NCI-H345 (cell line): ENCODE measurements at places on chromosomes 11 and 22.

- no peak for DNase-seq
Observed at GRCh38 chr11:34425360-34425759, 13.4 kb upstream of the CAT start.

DNA sequence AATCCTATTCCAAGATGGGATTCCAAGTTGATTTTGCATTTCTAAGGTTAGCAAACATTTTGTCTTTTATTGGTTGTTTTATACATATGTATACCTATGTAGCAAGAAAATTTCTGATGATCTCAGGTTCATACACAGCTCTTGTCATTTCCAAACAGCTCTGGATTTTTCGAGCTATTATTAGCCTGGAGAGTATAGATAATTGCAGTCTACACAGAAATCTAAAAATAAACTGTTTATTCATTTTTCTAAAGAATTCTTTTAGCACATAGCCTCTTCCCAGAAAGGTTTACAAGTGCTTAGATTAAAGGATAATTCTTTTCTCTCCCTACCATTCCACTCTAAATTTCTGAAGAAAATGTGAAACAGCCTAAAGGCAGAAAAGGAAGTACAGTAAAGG is 705.0 kb downstream of the NTM start:
- DNase-seq = no peak

GRCh38 chr22:33579448-33580093 is 340.7 kb downstream of the LARGE1 start:
- peak; percentile 32 for DNase-seq

DNA sequence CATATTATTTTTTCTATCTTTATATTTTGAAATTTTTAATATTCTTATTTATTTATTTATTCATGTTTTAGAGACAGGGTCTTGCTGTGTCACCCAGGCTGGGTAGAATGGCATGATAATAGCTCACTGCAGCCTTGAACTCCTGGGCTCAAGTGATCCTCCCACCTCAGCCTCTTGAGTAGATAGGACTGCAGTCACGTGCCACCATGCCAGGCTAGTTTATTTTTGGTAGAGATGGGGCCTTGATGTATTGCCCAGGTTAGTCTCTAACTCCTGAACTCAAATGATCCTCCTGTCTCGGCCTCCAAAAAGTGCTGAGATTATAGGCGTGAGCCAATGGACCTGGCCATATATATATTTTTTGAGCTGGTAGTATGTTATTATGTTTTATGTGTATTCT is 2.4 kb upstream of the SPDYC start:
- DNase-seq = no peak

DNA sequence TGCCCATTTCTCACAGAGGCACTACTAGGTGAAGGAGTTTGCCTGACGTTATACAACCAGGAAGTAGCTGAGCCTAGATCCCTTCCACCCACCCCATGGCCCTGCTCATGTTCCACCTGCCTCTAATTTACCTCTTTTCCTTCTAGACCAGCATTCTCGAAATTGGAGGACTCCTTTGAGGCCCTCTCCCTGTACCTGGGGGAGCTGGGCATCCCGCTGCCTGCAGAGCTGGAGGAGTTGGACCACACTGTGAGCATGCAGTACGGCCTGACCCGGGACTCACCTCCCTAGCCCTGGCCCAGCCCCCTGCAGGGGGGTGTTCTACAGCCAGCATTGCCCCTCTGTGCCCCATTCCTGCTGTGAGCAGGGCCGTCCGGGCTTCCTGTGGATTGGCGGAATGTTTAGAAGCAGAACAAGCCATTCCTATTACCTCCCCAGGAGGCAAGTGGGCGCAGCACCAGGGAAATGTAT is 14.1 kb downstream of the PIK3IP1 start:
- no peak for DNase-seq

GRCh38 chr11:121841487-121842191 is 274.4 kb downstream of the BLID start:
- DNase-seq = no peak

- DNase-seq = no peak
Observed at GRCh38 chr22:39150848-39151215, 1.6 kb downstream of the CBX7 start.

DNA sequence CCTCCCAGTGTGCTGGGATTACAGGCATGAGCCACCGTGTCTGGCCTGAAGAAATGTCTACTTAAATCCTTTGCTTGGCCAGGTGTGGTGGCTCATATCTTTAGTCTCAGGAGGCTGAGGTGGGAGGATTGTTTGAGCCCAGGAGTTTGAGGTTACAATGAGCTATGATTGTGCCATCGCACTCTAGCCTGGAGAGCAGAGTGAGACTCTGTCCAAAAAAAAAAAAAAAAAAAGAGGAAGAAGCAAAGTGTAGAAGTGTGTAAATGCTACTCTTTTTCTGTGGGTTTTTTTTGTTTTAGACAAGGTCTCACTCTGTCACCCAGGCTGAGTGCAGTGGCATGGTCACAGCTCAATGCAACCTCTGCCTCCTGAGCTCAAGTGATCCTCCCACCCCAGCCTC is 6.4 kb upstream of the ATG16L2 start:
- DNase-seq = no peak

DNA sequence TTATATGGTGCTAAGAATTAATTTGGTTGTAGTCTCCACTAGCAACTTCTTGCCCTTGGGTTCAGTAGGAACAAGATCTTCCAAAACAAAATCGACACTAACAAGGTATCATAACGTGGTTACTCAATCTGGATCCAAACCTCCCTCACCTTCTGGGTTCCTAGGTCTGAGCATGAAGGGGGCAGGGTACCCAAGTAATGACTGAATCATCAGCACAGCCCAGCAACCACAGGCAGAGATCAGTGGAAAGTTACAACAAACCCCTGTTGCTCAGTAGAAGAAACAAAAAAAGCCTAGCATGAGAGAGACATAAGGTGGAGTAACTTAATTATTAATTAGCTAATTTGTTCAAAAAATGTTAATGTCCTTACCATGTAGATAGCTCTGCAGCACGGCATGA is 221.4 kb downstream of the BLID start:
- no peak for DNase-seq

- DNase-seq = no peak
Observed at GRCh38 chr11:35380603-35381002, 38.8 kb downstream of the SLC1A2 start.

DNA sequence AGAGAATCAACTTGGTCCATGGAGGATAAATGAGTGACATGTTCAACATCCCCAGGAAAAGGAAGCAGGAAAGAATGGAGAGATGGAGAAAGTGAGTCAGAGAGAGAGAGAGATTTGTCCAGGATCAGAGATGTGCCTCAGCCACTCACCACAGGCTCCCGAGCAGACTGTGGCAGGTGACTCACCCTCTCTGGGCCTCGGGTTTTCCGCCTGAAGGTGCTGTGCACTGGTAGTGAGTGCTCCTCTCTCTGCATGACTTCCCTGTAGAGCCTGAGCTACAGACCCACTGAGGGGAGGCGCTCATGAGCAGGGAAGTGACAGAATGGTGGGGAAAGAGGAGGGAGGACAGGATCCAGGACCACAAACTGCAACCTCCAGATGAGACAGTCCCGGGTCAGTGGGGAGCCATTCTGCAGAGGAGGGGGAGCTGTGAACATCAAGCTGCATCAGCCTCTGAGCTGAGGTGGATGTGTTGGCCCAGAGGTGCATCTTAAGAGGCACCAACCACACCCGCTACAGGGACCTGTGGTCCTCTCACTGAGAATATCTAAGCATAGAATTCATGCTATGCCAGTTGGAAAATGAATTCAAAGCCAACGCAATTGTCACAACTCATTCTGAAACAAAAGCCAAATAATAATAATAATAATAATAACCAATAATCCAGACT is 433.4 kb downstream of the BRD1 start:
- no peak for DNase-seq

DNA sequence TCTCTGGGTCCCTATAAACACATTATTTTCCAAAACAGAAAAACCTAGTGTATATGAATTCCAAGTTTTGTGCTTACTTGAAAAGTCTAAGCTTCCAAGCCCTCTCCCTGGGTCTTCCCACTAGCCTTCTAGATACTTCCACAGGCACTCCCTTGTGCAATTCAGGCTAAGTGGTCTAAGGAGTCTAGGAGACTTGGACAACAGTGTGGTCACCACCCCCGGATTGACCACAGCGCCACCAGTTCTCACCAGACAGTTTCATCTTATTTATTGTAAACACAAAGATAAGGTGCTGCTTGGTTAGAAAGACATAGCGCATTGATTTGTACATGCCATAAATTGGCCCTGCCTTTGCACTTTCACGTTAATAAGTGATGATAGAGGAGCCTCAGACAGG is 623.9 kb downstream of the OPCML start:
- DNase-seq = no peak

- DNase-seq = no peak
Observed at GRCh38 chr11:110691926-110692325, 20.3 kb downstream of the ARHGAP20 start.

DNA sequence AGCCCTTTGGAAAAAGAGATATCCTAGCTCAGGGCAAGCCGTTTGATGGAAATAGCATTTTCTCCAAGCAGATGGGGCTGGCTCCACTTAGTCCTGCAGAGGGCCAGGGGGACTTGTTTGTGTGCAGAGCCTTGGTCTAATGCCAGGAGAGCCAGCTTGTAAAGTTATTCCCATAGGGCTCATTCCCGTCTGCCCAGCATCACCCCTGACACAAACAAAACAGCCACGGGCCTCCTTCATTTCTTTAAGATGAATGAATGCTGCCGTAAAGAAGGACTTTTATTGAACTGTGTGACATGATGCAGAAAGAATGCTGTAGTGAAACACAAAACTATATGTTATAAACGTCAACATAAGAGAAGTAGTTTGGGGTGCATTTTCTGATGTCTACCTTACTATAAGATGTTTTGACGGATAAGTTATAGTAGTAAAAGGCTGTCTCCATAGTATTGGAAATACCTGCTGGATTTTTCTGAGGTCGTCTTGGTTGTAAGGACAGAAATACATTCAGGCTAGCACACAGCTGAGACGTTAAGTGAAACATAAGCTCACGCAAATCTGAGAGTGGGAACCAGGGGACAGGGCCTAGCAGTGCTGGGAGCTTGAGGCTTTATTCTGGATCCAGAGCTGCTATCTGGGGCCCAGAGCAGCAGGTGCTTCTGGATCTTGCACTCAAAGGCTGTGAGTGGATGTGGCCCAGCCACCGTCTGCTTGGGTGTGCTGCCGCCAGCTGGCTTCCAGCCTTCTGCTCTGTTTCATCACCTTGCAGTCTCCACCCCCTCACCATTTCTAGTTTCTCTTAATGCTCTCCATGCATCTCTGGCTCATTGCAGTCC is 53.3 kb downstream of the NCAM1 start:
- DNase-seq = peak; percentile 50

- no peak for DNase-seq
Observed at GRCh38 chr11:93540896-93541553, 2.2 kb downstream of the SMCO4 start.

DNA sequence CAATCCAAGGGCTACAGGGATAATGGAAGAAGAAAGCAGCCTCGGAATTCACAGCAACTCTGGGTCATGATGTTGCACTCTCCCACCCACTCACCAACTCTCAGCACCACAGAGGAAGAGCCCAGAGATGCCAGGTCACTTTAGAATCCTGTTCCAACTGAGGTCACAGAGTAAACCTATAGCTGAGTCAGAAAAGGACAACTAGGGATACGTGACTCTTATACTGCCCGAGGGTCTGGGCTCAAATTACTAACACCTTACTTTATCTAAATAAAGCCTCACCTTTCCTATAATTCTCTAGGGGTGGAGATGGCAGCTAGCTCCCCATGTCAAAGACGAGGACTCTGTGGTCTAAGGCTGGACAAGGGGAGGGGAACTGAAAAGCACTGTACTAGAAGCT is 24.6 kb downstream of the IL18BP start:
- no peak for DNase-seq

- no peak for DNase-seq
Observed at GRCh38 chr22:26286091-26286820, 117.0 kb downstream of the SEZ6L start.

- DNase-seq = no peak
Observed at GRCh38 chr11:120750647-120751549, 239.3 kb downstream of the GRIK4 start.

DNA sequence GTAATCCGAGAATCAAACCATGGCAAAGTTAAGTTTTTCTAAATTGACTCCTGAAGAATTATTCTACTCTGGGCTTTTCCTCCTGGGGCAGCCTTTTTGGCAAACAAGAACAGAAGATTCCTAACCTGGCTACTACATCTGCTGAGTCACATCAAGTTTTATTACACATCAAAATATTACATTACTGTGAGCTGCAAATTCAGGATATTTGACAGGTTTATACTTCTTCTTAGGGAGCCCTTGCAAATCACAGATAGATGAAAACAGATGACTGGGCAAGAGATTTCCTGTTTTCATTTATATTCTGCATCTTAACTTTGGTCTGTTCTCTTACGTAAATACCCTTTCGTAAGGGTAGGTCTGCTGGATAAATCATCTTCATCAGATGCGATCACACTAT is 23.6 kb downstream of the XRRA1 start:
- no peak for DNase-seq

- DNase-seq = no peak
Observed at GRCh38 chr22:28344918-28345703, 334.5 kb downstream of the TTC28 start.

GRCh38 chr11:34787895-34788294 is 128.3 kb downstream of the APIP start:
- no peak for DNase-seq

- DNase-seq = no peak
Observed at GRCh38 chr11:70671083-70671482, 272.8 kb downstream of the CTTN start.

DNA sequence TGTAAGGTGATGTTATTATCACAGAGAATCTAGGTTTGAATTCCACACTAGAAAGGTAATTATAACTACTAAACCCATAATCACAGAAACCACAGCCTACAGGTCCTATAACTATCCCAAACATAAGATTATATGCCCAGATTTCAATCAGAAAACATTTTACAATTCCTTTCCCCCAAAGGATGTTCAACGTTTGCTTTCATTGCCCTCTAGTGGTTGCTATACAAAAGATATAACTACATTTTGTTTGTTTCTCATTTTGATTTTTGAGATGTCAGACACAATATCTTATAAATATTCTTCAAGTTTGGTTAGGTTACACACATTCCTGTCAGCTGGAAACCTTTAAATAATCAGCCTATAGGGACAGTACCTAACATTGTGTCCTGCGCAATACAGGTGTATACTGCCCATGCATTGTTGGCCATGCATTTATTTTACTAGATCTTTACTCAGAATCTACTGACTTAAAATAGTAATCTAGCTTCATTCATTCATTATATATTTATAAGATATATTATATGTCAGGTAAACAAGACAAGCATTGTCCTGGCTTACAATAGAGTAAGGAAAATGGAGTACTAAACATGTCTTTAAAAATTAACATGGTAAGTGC is 530.5 kb upstream of the CCDC90B start:
- peak; percentile 19 for DNase-seq

GRCh38 chr22:21045585-21046294 is at the start of gene LRRC74B:
Gene LRRC74B (plus strand): TSS chr22:21045946. CDS start chr22:21045987, 41 bp downstream.
- peak; percentile 88 for DNase-seq
